ENCODE measurements at places on chromosomes 16 and 17.

- no peak for DNase-seq
Observed at GRCh38 chr16:55832773-55833691, at the start of gene CES1. Gene CES1, minus strand, starts transcription at chr16:55833096. Its CDS starts 41 bp downstream, at chr16:55833055.

- no peak for DNase-seq
Observed at GRCh38 chr17:20184181-20184580, 175.0 kb downstream of the SPECC1 start.

- DNase-seq: no peak
Observed at GRCh38 chr17:17420082-17420481, 56.7 kb upstream of the MED9 start.

GRCh38 chr17:83073389-83074063, 5.9 kb upstream of the METRNL start:
- peak; percentile 37 for DNase-seq

GRCh38 chr16:54460263-54460860, 173.8 kb upstream of the IRX3 start:
- DNase-seq: no peak

DNA sequence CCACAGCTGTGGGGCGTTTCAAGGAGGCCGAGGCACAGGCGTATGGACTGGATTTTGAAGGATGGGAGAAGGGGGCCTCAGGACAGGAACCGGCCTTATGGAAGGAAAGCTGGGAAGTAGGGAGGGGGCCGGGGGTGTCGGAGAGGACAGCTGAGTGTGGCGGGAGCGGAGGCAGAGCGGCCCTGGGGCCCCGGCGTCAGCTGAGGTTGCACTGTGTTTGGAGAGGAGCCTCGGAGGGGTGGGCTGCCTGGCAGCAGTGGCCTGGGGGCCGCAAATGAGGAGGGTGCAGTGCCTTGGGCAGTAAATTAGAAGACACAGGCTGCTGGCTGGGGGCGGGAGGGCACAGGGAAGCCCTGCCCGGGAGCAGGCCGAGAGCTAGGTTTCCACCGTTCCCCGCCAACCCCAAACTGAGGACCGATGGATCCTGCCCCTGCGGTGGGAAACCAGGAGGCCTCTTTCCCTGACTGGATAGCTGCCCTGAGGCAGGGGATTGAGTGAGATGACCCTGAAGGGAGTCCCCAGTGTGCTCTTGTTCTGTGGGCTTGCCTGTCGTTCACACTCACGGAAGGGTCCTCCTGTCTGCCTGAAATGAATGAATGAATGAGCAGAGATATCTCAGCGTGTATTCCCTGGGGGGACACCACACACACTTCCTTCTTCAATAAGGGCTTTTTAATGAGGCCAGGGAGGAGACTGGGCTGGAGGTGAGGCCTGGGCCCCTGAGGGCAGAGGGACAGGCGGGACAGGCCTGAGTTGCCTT, 18.4 kb downstream of the FOXJ1 start:
- no peak for DNase-seq

- DNase-seq: no peak
Observed at GRCh38 chr17:51353296-51353695, 93.0 kb downstream of the UTP18 start.

GRCh38 chr17:30254150-30254549, 18.7 kb upstream of the SLC6A4 start:
- no peak for DNase-seq

DNA sequence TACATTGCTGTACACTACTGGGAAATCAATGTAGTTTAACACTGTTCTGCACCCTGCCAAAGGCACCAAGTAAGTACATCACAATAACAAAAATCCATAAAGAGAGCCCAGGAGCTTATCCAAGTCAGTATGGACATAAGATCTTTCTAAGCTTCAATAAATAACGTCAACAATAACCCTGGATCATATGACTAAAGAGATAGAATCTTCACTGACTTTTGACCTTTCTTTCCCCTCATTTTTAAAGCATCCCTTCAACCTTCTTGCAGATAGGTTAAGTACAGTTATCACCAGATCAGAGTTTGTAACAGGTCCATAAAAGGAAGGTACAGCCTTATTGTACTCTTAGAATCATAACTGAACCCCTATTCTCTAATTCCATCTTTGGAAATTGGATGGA, 2.3 kb downstream of the CEP20 start:
- no peak for DNase-seq

- DNase-seq: no peak
Observed at GRCh38 chr16:73793260-73793659, 503.4 kb upstream of the PSMD7 start.

DNA sequence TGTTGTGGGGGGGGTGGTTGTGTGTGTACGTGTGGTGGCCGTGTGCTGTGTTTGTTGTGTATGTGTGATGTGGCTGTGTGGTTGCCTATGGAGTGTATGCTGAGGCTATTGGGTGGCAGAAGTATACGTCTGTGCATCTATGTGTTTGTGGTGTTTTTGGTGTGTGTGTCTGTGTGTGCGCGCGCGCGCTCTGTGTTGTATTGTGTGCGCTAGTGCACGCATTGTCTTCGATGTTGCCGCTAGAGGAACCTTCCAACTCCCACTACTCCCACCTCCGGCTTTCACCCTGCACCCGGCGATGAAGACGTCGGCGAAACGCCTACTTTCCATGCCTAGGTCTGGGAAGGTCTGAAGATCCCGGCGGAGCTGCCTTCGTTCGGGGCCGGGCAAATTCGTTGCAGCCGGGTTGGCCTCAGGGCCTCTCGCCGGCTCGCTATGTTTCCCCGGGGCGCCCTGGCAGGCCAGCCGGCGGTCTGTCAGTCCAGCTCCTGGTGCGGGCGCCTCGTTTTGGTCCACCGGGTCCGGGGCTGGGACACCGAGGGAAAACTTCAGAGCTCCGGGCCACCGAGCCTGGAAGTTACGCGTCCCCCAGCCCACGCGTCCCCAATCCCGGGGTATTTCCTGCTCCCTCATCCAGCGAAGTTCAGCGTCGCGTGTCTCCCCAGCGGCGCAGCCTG, 5.2 kb upstream of the DLX4 start:
- peak; percentile 22 for DNase-seq

DNA sequence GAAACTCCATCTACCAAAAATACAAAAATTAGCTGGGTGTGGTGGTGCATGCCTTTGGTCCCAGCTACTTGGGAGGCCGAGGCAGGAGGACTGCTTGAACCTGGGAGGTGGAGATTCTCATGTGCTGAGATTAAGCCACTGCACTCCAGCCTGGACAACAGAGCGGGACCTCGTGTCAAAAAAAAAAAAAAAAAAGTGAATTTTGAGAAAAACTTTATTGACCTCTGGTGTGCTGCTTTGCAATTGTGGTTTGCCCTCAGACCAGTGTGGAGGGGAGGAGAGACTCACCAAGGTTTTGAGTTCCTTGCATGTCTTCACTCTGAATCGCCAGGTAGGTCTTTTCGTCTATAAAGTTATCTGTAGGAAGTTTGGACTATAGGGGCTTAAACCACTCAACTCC, 145.2 kb downstream of the CPPED1 start:
- no peak for DNase-seq

DNA sequence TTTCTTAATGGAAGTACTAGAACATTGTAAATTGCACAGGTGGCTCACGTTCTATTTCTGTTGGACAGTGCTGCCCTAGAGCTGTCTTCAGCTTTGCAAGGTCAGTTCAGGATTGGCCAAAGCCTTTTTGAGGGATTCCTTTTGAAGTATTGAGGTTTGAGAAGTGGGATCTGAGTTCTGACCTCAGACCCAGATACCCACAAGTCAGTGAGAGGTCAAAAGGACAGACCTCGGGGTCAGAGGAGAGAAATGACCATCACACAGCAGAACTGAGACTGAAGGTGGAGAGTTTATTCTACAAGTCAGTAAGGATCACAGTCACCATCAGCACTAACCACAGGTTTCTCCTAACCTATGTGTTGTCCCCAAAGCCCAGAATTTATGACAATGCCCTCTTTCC, 1.7 kb downstream of the ACSM5 start:
- DNase-seq: no peak

- peak; percentile 60 for DNase-seq
Observed at GRCh38 chr16:89841275-89841674, 13.0 kb downstream of the SPIRE2 start.

DNA sequence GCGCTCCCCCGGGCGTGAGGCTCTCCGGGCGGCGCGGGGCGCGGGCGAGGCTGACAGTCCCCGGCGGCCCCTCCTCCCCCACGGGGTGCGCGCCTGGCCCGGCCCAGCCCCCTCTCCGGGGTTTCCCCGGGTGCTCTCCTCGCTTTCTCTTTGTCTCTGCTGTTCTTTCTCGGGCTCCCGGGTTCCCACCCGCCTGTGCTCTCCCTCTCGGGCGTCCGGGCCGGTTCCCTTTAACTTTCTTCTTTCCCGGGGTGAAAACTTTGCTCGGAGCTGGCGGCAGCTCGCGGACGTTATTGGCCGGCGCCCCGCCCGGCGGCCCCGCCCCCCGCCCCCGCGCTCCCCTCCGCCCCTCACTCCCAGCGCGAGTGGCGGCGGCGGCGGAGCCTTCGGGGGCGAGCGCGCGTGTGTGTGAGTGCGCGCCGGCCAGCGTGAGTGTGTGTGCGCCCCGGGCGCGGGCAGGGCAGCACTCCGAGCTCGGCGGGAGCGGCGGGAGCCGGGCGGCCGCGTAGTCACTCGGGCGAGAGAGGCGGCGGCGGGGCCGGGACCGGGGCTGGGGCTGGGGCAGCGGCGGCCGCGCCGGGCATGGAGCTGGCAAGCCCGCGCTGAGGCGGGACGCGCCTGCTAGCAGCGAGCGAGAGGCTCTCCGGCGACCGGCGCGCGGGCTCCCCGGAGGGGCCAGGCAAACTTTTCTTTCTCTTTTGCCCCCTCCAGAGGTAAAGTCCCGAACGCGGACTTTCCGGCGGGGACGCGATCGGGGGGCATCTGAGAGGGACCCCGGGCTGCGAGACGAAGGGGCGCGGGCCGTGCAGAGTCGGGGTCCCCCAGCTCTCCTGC, at the start of gene NTN1:
Gene NTN1 (plus strand): TSS at position 353 of the 834 bp plus-strand sequence. CDS start 864 bp downstream, outside the sequence.
- DNase-seq: peak; percentile 82

GRCh38 chr17:9533441-9533840, 42.2 kb downstream of the STX8 start:
- DNase-seq: no peak

DNA sequence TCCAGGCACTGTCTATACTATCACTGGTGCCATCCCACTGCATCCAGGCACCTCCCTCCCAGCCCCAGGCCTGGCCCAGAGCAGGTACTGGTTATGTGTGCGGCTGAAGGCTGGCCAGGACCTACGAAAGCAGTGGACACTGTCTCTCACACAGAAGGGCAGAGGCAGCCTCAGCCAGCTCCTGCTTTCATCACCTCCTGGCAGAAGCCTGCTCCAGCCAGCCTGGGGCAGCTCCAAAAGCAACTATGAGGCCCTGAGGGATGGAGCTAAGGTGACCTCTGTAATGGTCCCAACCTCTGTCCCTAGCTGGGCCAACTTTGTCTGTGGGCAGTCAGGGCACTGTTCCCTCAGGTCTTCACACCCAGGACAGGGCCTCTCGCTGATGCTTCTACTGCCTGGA, 18.8 kb downstream of the HSD11B2 start:
- DNase-seq: no peak

GRCh38 chr17:17492571-17492970, 3.6 kb downstream of the RASD1 start:
- DNase-seq: no peak

DNA sequence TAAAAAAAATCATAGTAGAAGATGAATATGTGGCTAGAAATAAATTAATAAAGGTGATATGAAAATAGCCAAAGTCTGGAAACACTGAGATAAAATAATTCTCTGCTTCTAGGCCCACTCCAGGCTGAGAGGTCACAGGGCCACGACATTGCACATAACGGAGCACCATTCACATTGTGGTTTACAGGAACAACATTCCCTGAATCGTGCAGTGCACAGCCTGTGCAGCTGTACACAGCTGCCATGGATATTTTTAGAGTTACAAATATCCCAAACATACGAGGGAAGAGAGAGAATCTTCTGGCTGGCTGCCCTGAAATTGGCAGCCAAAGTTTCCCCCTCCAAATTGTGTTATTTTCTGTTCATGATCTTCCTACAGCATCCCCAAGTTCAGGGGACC, 68.8 kb downstream of the GSG1L start:
- no peak for DNase-seq

DNA sequence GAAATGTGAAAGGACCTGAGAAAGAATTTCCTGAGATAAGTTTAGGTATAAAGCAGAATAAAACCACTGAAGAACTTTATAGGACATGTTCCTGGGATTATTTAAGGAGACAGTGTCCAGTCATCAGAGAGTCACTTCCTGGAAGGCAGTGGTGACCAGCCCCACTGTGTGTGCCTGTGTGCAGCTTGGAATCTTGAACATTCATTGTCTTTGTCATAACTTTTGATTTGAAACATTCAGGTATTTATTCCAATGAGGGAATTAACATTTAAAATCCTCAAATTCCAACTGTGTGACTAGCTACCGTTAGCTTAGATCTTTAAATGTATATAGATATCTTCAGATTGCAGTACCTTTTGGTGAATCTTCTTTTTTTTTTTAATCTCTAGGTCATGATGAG, 61.7 kb upstream of the MRC2 start:
- no peak for DNase-seq

- DNase-seq: no peak
Observed at GRCh38 chr17:30557916-30558685, 80.9 kb downstream of the GOSR1 start.

DNA sequence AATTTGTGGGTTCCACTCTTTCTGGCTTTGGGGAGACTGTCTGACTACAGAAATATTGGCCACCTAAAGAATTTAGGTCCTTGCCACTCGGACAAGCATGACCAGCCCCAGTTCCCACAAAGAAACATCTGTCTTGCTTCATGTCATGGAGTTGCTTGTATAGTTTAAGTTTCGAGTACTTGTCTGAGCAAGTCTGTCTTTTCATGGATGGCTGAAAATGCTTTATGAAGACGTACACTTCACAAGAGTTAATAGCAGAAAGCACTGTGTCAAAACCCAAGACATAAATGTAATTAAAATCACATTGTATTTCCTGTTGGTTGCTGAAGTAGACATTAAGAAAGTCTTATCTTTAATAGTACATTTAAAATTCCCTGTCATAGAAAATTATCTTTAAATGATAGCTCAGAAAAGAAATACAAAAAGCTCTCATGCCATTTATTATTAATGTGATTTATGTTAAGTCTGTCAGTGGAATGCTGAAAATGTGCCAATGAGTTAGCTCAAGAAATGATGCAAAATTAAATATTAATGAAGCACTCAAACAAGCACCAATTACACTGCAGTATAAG, 29.8 kb upstream of the XYLT2 start:
- DNase-seq: no peak

- no peak for DNase-seq
Observed at GRCh38 chr17:56581635-56582627, 11.6 kb upstream of the NOG start.

- no peak for DNase-seq
Observed at GRCh38 chr17:33200587-33200986, 92.5 kb downstream of the ASIC2 start.

GRCh38 chr17:38557836-38558727, 47.7 kb downstream of the SRCIN1 start:
- DNase-seq: peak; percentile 95

- no peak for DNase-seq
Observed at GRCh38 chr17:29918922-29919856, 10.8 kb downstream of the SSH2 start.

- no peak for DNase-seq
Observed at GRCh38 chr17:78675316-78675616, 98.1 kb upstream of the DNAH17 start.

- DNase-seq: no peak
Observed at GRCh38 chr16:85495823-85496538, 117.1 kb upstream of the GSE1 start.

GRCh38 chr16:59259950-59260319, 525.8 kb upstream of the GOT2 start:
- DNase-seq: no peak

- no peak for DNase-seq
Observed at GRCh38 chr17:72702998-72703397, 389.5 kb downstream of the SLC39A11 start.

Measured in activated CD4-positive, alpha-beta T cell treated with anti-CD3 and anti-CD28 coated beads for 36 hours (primary cell).